NCI-H2081 (cell line): ENCODE measurements at places on chromosomes 13 and 19.

DNA sequence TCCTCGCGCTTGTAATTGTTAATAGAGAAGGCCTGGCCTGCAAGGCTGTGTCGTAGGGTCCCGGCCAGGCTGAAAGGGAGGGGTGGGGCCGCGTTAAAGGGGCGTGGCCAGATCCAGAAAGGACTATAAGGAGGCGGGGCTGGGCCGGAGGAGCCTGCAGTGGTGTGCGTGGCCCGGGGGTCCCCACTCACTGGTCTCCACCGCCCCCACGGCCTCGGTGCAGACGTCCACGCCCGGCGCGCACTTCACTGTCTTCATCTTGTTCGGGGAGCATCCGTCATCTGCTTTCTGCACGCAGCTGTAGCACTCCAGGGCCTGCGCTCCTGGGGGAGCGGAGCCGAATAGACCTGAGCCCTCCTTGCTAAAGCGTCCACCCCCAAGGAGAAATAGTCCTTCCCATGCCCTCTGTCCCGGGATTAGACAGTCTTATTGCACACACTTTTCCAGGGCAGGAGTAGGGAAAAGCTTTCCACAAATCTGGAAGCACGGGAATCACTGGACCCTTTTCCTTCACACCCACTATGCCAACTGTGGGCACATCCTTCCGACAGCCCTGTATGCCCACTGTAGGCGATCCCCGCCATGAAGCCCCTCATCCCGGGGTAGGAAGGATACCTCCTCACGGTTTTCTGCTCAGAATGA is 1.2 kb downstream of the LYPD3 start:
- DNase-seq = no peak

GRCh38 chr13:102768909-102769308 is 4.7 kb downstream of the TEX30 start:
- DNase-seq = no peak

GRCh38 chr19:46861691-46862502 is 1.1 kb downstream of the ARHGAP35 start:
- DNase-seq = no peak

DNA sequence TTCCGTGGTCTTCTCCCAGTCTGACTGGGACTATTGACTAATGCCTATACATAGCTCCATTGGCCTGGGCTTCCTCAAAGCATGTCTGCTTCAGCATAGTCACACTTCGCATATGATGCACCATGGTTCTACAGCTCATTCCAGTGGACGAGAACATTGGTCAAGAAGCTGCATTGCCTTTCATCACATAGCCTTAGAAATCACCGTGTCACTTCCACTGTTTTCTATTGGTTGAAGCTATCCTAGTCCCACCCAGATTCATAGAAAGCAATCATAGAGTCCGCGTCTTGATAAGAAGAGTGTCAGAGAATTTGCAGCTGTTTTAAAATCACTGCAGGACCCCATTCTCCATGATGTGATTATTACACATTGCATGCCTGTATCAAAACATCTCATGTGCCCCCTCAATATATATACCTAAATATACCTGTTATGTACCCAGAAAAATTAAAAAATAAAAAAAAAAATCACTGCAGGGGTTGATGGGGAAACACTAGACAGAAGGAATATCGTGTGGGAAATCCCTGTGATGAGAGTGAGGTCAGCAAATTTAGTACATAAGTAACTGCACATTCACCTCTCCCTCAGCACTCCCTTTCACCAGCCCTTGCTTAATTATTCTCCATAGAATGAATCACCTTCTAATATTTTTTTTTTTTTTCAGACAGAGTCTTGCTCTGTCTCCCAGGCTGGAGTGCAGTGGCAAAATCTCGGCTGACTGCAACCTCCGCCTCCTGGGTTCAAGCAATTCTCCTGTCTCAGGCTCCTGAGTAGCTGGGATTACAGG is 2.2 kb upstream of the ARHGAP33 start:
- no peak for DNase-seq

DNA sequence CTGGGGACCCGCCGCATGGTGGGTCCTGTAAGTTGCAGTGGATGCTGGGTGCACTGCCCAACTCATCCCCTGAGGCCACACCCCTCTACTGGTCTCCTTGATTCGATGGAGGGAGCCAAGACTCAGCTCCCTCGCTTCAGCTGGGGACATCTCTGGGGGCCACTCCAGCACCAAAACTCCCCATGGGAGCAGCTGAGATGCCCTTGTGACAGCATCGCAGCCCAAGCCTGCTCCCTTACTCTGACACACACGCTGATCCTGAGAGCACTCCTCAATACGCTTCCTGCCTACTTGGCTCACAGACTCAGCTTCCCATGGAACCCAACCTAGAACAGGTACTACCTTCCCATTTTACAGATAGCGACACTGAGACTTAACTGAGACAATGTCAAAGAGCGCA is 56.2 kb downstream of the PEPD start:
- no peak for DNase-seq

DNA sequence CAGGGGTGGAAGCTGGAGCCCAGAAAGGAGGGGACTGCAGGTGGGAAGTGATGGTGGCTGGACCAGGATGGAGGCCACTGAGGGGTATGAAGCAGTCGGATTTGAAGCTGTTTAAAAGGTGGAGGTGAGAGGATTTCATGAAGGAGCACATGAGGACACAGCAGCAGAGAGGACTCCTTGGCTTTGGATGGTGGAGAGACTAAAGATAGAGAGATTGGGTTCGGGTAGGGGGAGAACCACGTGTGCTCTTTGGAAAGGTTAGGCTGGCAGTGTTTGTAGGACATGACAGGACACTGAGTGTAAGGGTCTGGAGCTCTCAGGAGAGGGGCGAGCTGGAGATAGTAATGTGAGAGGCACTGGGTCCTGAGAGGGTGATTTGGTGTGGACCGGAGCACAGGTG is 8.8 kb downstream of the SNRPD2 start:
- DNase-seq = no peak

- DNase-seq = peak; percentile 17
Measured at GRCh38 chr19:18879579-18880373, 16.2 kb downstream of the CERS1 start.

DNA sequence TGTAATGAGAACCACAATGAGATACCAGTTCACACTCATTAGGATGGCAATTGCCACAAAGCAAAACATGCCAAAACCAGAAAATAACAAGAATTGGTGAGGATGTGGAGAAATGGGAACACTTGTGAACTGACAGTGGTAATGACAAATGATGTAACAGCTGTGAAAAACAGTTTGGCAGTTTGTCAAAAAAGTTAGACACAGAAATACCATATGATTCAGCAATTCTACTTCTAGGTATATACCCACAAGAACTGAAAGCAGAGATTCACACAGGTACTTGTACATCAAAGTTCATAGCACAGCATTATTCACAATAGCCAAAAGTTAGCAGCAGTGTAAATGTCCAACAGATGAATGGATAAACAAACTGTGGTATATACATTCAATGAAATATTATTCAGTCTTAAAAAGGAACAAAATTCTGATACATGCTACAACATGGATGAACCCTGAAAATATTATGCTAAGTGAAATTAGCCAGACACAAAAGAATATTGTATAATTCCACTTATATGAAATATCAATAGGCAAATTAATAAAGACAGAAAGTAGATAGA is 96.5 kb downstream of the UGGT2 start:
- DNase-seq = no peak

DNA sequence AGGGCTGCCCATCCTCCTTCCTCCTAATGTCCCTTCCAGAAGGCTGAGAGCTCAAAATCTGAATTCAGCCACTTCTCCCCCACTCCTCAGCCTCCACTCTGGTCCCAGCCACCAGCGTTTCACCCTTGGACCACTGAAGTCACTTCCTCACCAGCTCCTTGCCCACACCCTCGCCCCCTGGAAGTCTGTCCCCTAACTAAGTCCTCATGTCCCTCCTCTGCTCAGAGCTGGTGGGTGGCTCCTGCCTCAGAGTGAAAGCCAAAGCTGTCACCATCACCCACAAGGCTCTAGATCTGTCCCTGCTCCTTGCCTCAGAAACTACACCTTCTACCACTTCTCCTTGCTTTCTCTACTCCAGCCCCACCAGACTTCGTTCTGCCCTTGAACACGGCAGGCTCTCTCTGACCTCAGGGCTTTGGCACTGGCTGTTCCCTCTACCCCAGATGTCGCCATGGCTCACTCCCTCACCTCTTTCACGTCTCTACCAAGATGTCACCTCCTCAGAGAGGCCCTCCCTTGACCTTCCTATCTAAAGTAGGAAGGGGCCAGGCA is 1.7 kb downstream of the ERCC1 start:
- DNase-seq = no peak

DNA sequence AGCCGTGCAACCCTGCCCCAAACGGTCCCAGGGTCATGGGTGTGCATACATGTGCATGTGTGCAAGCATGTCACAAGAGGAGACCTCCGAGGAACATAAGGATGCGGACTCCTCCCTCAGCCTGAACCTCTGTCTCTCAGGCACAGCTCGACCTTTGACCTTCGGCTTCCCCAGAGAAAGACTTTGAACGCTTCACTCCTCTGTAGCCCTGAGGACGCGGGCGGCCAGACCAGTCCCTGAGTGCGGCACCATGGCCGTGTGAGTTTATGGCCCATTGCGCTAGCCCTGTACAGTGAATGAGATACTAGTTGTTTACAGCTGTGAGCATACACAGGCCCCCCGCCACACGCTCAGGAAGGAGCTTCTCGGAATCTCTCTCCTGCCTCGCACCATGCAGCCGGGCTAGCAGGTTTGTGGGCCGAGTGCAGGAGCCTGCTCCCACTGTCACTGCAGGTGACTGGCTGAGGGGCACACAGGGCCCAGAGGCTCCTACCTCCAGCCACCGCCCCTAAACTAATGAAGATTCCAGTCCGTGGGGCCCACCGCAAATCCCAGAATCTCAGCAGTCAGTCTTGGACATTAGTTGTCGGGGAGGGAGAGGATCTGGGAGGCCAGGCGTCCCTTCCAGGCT is 10.8 kb downstream of the RASA3 start:
- DNase-seq = no peak

DNA sequence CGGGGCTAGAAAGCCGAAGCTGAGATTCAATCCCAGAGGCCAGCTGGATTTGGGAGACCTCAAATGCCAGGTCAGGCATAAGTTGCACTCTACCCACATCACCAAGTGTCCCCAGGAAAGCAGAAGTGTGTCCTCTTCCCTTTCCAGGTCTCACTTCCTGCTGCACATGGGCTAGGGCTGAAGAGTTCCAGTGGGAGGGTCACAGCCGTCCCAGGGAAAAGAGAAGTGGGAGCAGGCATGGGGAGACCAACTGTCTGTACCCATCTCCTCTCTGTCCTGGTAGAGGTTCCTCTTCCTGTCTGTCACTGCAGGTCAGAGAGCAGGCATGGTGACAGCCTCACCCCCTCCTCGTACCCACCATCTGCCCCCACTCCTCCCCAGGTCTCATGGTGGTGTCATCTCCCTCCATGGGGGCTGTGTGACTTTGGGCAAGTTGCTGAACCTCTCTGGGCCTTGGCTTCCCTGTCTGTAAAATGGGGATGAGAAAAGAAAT is 14.8 kb downstream of the AXL start:
- DNase-seq = no peak

GRCh38 chr19:1936916-1937610 is 3.9 kb upstream of the CSNK1G2 start:
- DNase-seq = no peak

DNA sequence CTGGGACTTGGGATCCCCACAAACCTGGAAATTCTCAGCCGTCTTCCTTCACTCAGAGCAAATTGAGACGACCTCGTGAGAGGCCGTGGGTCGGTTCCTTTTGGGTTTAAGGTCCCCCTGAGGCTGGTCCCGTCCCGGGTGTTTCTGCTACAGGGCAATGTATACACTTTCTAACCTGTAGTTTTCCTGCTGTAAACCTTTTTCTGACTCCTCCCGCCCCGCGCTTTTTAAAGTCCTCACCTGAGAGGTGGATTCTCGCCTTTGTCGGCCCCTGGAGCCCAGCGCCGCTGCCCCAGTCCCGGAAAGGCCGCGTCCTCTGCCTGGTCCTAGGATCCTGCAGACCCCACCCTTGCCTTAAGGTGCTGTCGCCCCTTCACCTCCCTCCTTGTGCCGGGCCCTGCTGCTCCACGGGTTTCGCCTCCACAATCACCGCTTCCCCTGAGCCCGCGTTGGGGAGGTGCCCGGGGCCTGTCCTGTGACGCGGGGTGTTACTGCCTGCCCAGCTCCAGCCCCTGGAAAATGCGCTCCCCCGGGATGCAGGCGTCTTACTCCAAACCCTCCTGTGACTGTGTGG is 391 bp downstream of the ZNF761 start:
- no peak for DNase-seq

GRCh38 chr19:44792281-44792680 is 14.6 kb downstream of the CBLC start:
- peak; percentile 61 for DNase-seq

DNA sequence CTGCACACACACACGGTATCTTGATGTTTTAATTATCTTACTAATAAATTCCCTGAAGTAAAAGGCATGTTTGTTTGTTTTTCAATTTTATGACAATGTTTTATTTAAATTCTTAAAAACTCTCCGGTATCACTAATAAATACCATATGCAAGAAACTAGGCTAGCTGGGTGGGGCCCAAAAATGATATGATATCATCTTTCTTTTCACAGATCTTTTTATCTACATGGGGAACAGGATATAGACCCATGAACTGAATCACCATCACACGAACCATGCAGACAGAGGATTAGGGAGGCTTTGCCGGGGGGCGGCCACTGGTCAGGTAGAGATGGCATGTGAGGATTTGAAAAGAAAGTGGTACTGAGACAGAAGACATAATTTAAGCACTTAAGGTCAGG is 266.4 kb downstream of the ENOX1 start:
- no peak for DNase-seq

DNA sequence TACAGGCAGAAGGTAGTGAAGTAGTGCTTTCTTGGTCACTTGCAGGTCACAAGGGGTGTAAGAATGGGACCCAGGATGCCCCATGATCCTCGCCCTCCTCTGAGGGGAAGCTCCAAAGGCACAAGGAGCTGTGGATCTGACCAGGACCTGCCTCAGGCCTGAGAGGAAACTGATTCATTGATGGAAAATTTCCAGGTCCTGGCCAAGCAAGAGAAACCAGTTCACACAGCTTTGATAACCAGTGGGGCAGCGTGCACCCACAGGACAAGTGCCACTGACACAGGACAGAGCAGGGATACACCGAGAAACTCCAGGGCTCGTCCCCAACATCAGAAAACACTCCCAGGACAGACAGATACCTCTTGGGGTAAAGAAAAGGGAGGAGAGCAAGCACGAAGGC is 177.1 kb downstream of the RBM26 start:
- no peak for DNase-seq

- DNase-seq = no peak
Measured at GRCh38 chr13:52118595-52118994, 10.3 kb downstream of the NEK5 start.

GRCh38 chr19:46009530-46010510 is 13.0 kb downstream of the PGLYRP1 start:
- peak; percentile 68 for DNase-seq

- no peak for DNase-seq
Measured at GRCh38 chr19:35498220-35498619, 8.0 kb upstream of the KRTDAP start.

- DNase-seq = peak; percentile 85
Measured at GRCh38 chr13:101624210-101624922, 171.9 kb downstream of the ITGBL1 start.

DNA sequence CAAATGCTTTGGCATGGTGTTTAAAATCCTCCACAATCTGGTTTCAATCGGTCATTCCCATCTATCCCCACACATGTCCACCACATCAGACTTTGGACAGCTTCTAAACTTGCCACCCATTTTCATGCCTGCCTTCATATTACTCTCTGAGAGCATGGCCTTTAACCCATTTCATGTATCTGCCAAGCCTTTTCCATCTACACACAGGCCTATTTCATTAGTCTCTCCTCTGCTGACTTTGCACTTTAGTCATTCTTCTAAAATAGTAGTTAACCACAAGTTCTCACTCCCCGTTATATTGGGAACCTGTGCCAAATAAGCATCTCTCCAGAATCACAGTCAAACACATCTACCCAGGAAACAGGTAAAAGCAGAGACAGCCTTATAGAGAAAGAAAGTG is 142.2 kb downstream of the MZT1 start:
- no peak for DNase-seq
